ENCODE measurements at places on chromosomes 7 and 10. TPM values are rescaled to one million over a fixed set of nuclear protein-coding genes. Genes with fewer than 3 reads are reported as not detected.

DNA sequence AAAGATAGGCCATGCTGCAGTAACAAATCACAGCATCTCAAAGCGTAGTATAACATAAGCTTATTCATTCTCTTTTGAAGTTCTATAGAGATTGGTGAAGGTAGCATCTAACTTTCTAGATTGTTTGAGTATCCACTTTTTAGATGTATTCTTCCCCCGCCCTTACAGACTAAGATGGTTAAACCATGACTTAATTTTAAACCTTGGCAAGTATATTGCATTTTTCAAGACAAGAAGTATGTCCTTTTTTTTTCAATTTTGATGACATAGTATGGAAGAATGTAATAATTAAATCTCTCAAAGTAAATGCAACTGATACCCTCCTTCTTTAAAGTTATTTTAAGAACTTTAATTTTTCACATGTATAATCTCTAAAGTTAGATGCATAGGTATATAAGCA is 190.0 kb downstream of the KCND2 start:
- no peak for DNase-seq

DNA sequence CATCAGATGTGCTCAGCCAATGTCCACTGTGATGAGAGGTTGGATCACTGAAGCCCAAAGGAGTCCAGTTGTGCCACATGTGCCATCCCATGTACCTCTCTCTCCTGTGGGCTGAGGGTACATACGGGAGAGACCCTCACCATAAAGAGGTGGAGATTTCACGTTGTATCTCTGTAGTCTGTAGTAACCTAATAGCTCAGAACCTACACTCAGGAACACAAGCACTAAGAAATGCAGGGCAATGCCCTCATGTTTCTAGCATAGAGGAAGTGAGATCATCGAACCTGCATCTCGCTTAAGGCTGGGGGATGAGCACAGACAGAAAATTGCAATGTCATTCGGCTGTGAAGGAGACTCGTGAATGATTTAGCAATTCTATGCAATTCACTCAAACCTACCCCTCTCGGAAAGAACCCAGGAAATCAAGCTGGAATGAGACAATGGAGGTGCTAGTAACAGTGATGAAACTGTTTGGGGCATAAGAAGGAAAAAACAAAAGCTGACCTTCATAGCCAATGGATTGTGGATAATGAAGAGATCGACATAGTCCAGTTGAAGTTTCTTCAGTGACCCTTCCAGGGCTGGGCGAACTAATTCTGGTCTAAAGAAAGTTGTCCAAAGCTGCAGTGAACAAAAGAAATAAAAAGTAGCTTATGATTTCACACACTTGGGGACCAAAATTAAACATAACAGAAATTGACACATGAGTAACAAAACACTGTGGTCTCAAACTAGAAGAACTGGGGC is 80.3 kb upstream of the UCN3 start:
- DNase-seq = no peak

ARPC1B gene
- 24.4 TPM for total RNA-seq

DNA sequence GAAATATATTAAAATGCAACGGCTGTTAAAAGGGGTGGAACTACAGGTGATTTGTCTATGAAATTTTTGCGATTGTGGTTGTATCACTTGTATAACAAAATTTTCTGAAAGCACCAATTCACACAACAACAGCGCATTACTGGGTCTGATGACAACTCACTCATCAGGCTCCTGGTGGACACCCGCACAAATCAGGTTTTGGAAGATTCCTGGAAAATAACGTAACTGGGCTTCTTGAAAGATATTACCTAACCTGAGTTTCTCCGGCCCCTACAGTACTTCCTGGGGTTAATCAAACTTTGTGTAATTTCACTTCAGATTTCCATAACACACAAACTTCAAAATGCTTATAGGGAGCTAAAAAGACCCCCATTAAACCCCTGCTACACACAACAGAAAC is 7.6 kb downstream of the SNX8 start:
- no peak for DNase-seq

DNA sequence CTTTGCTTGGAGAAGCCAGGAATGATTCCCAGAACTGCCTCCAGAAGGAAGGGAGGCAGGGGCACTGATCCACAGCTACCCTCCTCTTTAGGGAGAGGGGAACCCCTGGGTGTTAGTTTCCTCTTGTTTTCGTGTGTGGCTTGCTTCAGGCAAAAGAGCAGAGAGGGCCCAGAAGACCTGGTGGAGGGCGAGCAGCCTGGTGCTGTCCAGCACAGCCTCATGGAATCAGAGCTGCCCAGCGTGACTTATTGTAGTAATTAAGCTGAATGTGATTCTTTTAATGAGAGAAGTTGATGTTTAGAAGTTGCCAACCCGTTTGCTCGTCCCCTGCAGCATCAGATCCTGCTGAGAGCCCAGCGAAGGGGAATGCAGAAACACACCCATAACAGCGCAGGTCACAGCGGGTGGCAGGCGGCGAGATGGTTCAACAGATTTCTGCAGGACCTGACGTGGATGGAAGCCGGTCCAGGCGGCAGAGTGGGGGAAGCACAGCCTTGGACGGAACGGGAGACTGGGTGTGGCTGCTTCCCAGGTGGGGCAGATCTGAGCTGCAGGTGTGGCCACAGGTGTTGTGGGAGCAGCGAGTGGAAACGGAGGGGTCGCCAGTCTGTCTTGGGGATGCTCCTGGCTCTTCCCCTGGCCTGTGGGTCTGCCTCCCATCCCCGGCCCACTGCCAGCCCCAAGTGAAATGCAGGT is 53.7 kb upstream of the SHH start:
- no peak for DNase-seq

DNA sequence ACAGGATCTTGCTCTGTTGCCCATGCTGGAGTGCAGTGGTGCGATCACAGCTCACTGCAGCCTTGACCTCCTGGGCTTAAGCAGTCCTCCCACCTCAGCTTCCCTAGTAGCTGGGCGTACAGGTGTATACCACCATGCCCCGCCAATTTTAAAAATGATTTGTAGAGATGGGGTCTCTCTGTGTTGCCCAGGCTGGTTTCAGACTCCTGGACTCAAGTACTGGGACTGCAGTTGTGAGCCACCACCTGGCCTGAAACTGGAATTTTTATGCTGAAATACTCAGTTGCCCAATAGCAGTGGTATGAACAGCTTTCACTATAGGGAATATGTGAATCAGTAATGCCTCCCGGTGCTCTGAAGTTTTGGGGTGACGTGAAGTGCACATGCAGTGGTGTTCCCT is 7.6 kb downstream of the ZRANB1 start:
- DNase-seq = no peak

DNA sequence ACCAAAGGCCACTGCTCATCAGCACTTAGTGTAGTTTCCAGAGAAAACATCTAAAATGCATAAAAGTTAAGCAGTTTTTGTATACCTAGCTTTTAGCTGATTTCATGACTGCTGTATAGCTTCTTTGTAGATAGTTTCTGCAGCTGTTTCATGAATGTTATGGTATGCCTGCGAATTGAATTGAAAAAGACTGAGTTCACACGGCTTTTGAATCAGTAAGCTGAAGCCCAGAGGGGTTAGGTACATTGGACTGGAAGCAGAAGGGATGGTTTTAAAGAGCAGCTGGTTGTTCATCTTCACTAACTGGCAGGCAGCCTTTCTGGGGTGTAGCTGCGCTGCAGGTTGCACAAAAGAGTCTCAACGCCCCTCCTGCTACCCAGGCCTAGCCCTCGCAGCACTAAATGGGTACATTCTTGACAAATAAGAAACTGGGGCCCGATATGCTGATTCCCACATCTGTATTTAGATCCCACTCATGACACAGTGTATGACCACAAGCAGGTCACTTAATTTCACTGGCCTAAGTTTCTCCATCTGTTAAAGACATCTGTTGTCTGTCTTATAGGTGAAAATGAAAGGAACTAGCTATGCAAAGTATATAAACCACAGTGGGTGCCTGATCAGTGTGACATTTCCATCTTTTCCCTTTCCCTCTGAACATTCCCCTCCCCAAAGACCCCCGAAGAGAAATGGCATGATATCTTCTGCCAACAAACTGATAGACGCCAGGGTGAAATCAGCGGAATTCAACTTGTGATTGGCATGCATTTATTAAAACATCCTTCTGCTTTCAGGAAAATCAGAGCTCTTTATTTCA is 85.9 kb upstream of the AGBL3 start:
- DNase-seq = no peak

- DNase-seq = no peak
These were observed 2.4 kb downstream of the ZMIZ2 start for GRCh38 chr7:44750921-44751571.

- no peak for DNase-seq
These were observed 32.8 kb upstream of the DLG5 start for GRCh38 chr10:77959384-77959783.
